ENCODE measurements at places on chromosomes 12 and 14. TPM values are rescaled to one million over a fixed set of nuclear protein-coding genes. Genes with fewer than 3 reads are reported as not detected.

Gene PLEKHA5
- 2.6 TPM for total RNA-seq

Gene MMP19
- 0.12 TPM for total RNA-seq

Gene KLHL28
- 19.3 TPM for total RNA-seq

Gene KRT1
- total RNA-seq = 0.51 TPM

Gene AMN
- total RNA-seq = 1.2 TPM

Gene FUT8
- total RNA-seq = 156 TPM

Gene PAX9
- total RNA-seq = not detected
